ENCODE measurements at places on chromosomes 5 and 9.

DNA sequence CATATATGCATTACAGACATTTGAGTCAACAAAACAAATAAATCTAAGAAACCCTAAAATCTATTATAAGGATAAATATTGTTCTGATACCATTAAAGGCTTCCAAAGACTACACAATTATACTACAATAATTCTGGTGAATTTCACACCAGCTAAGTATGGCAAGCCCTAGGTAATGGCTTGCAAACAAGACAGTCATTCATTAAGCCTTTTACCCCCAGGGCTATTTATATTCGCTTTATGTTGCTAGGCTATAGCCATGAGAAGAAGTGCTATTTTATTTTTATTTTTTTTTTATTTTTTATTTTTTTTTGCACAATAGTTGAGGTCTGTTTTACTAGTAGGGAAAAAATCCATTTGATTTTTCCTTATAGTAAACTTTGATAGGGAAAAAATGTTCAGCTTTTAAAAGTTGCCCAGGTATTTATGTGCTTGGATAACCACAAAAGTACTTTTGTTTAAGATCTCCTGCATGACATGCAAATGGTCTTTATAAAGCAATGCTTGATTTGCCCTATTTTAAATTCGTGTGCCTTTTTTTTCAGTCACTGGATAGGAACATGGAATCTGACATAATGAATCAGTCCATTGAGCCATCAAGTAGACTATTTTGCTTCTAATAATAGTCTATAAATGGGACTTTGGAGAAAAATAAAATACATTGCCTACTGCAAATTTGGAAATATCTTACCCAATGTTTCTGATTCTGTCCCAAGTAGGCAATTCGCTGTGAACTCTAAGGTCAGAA is 946.3 kb upstream of the COX7C start:
- no peak for DNase-seq

DNA sequence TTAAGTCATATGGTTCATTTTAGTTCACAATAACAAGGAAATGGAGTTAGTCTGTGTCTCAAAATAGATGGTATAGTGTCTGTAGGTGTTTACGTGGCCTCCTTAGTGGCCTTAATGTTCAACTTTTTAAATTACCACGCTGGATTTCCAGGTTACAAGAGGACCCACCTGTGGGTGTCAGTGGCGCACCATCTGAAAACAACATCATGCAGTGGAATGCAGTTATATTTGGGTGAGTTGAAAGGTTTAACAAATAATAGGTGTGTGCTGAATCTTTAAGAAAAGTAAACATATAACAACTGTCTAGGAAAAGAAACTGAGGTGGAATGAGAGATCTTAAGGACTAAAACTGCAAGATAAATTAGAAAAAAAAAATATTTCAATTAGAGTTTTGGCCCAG is 2.9 kb downstream of the UBE2B start:
- DNase-seq, result no peak

DNA sequence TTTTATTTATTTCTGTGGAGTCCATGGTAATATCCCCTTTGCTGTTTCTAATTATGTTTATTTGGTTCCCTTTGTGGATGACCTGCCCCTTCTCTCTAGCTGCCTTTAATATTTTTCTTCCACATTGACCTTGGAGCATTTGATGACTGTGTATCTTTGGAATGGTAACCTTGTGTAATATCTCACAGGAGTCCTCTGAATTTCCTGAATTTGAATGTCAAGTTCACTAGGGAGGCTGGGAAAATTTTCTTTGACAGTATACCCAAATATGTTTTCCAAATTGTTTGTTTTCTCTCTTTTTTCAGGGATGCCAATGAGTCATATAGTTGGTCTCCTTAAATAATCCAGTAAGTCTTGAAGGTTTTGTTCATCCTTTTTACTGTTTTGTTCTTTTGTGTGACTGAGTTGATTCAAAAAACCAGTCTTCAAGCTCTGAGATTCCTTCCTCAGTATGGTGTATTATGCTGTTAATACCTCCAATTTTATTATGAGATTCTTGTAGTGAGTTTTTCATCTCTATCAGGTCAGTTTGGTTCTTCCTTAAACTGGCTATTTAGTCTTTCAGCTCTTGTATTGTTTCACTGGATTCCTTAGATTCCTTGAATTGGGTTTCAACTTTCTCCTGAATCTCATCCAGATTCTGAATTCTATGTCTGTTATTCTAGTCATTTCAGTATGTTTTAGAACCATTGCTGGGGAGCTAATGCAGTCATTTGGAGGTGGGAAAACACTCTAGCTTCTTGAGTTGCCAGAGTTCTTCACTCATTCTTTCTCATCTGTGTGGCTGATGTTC is 349.0 kb upstream of the TARS1 start:
- no peak for DNase-seq

DNA sequence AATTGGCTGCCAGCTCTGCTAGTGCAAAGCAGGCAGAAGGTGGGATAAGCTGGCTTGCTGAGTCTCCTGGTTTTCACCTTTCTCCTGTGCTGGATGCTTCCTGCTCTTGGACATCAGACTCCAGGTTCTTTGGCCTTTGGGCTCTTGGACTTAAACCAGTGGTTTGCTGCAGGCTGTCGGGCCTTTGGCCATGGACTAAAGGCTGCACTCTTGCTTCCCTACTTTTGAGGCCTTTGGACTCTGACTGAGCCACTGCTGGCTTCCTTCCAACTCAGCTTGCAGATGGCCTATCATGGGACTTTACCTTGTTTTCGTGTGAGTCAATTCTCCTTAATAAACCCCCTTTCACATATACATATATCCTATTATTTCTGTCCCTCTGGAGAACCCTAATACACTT is 1293.9 kb upstream of the CDH6 start:
- DNase-seq, result no peak

DNA sequence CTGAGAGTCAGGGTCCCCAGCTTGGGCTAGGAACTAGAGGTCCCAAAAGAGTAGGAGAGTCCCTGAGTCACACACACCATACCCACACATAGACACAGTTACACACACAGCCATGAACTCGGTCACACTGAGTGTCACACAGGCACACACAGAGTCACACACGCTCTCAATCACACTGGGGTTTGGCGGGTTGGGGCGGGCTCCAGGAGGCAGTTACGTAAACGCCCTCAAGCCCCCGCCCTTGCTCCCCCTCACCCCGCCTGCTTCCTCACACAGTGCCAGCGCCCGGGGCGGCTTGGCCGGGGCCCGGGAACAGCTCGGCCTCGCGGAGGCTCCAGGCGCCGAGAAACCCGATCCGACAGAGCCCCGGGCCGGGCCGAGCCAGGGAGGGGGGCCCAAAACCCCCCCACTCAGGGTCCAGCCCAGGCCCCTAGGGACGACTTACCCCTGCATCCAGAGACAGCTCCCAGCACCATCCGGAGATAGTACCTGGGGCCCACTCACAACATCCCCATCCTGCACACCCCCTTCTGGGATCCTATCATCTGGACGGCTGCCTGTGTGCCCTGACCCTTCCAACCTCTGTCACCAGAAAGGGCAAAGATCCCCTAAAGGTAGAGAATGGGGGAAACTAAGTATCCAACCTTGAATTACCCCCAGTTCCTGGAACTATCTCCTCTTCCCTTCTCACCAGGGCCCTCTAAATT is 3.5 kb upstream of the CNTFR start:
- no peak for DNase-seq

GRCh38 chr9:134065612-134066419 is 2.0 kb downstream of the BRD3 start:
- DNase-seq, result peak; percentile 41

- no peak for DNase-seq
These were observed 21.1 kb downstream of the PITX1 start for GRCh38 chr5:135012951-135013391.

- DNase-seq, result peak; percentile 52
These were observed 272.1 kb downstream of the HINT1 start for GRCh38 chr5:130893006-130893405.

DNA sequence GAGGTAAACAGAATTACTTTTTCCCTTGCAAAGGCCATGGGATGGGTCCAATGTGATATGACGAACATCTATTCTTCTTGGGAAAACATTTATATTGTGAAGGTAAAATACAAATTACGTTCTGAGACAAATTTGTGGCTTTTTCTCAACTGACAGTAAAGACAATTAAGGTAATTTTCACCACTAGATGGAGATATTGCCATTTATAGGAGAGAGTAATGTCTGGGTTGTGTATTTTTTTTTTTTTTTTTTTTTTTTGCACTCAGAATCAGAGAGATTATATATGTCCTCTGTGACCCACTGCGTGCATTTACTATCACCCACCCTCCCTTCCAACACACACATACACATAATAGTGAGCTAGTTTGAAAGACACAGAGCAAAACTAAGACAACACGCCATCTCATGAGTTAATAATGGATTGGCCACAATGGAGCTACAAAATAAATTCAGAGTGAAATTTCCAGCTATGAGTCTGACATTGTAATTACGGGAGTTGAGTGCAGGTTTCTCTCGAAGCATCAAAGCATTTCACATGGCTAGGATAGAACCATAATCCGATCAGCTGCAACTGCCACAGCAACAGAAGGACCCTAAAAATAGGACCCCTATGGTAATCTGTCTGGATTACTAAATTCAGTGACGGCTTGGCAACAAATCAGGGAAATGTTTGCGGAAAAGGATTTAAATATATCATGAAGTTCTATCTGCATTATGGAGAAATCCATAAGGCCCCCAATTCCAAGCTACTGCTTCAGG is 49.2 kb downstream of the ANXA1 start:
- DNase-seq, result peak; percentile 7

- peak; percentile 24 for DNase-seq
These were observed 194.0 kb downstream of the RFX3 start for GRCh38 chr9:3331801-3332200.

Measured in bone marrow (tissue), 2 donors.